MG63 (cell line): ENCODE measurements at places on chromosomes 5 and 9. TPM values are rescaled to one million over a fixed set of nuclear protein-coding genes. Genes with fewer than 3 reads are reported as not detected.

DNA sequence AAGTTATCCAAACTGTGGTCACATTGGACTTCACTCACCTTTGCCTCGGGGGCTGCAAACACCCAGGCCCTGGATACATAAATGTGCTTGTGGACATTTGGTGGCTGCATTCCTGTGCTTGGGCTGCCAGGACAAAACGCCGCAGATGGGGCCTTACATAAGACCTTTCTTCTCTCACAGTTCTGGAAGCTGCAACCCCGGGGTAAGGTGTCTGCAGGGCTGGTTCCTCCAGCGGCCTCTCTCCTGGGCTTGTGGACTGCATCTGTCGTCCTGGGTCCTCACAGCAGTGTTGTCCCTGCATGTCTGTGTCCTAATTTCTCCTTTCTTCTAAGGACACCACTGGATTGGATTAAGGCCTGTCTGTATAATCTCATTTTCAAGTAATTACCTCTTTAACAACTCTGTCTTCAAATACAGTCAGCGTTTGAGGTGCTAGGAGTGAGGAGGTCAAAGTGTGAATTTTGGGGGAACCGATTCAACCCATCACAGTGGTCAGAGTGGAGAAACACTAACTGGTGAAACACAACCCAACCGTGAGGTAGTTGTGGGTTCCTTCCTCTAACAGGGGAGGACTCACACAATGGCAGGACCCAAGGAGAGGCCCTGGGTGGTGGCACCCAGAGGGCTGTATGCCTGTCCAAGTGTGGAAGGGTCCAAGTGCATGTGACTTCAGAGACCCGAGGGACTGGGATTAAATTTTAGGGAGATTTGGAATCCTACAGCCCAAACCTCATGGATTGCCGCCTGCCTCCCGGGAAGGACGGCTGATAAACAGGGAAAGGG lies 415.6 kb downstream of the IRX2 start:
- no peak for DNase-seq

GRCh38 chr5:172848419-172848818 lies 14.4 kb downstream of the ERGIC1 start:
- no peak for DNase-seq

- no peak for DNase-seq
These were observed 529 bp upstream of the NRARP start for GRCh38 chr9:137302449-137303150.

Gene SMIM3
- 85.3 and 98.3 TPM in 2 replicates for total RNA-seq

GRCh38 chr5:149257131-149257530 lies 14.5 kb upstream of the AFAP1L1 start:
- no peak for DNase-seq

DNA sequence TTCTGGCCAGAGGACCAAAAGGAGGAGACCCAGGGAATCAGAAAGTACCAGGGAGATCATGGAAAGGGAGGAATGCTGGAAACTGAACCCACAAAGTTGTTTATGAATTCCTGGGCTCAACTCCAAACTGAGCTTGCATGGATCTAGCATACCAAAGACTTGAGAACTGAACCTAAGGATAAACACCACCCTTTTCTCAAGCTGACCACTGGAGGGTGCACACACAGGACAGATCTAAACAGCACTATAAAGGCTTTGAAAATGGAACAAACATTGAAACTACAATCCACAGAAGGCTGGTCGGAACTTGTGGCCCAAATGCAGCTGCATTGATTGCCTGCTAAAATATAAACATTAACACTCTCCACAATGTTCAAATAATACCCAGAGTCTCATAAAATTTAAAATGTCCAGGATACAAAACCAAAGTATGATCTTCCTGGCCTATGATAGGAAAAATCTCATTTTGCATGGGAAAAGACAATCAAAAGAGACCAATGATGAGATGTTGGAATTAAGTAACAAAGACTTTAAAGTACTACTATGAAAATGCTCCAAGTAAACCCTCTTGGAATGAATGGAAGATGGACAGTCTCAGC lies 15.6 kb upstream of the IRF1 start:
- peak; percentile 83 for DNase-seq
